ENCODE measurements at places on chromosomes 7 and 10.

DNA sequence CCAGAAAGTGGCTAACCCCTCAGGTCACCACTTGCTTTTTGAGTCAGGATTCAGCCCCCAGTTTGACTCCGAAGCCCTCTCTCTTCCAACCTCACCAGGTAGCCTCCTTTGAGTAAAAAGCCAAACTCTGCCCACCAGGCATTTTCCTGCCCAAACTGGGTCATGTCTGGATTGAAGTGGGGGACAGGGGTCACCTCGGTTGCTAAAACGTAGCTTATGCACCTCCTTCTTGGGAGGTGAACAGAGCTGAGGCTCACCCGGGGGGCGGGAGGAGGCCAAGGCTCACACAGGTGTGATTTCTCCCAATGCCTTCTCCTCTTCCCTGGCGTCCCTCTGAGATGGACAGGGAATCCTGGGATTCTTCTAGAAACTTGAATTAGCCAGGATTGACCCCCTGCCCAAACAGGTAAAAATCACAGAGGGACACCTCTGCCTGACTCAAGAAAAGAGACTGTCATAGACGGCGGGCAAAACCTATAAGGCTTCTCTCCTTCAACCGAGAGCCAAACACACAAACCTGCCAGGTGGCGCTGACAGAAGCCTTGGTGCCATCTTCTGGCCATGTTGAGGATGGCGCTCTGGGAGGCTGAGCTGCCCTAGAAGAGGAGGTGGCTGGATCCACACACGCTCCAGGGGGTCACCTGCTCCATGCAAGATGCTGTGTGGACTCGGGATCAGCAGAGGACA lies 51.6 kb downstream of the PRLHR start:
- DNase-seq, result peak; percentile 70

- no peak for DNase-seq
These were observed 6.2 kb upstream of the PIK3CG start for GRCh38 chr7:106858618-106859532.

DNA sequence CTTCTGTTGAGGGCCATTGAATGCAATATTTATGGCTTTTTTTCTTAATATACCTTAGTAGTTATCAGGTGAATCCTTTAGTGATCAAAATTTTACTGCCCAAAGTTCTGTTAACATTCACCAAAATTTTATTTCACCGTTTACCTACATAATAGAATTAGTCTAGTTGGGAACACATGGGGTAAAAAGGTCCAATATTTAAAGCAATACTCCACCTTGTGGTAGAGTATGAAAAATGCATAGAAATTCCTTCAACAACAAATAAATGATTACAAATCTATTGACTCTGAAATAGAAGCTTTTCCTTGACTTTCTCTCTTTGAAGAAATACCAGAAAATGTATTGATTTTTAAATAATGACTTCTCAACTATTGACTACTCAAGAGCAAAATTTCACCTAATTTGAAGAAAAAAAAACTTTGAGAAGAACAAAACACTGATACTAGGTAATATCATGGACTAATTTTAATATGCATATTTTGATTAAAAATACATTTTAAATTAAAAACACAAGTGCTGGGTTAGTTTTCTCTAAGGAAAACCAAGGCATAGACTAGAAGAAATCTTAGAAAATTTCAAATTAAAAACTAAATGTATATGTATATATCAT lies 43.3 kb downstream of the POLR1F start:
- no peak for DNase-seq

GRCh38 chr7:19709249-19709578 lies 377 bp upstream of the POLR1F start:
- DNase-seq, result no peak

DNA sequence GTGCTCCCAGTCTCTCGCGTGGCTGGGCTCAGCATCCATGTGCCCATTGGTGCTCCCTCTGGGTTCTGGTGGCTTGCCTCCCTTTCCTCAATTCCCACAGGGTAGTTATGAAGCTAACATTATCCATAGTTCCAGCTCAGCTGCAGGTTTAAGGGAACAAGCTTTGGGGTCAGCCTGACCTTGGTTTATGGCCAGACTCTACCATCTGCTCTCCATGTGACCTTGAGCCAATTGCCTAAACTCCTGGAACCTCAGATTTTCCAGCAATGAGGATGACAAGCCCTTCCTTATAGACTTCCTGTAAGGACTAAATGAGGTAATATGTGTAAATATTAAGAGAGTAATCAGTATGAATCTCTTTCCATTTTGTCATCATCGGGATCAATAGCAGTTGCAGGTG lies 10.1 kb upstream of the SLC29A3 start:
- no peak for DNase-seq

DNA sequence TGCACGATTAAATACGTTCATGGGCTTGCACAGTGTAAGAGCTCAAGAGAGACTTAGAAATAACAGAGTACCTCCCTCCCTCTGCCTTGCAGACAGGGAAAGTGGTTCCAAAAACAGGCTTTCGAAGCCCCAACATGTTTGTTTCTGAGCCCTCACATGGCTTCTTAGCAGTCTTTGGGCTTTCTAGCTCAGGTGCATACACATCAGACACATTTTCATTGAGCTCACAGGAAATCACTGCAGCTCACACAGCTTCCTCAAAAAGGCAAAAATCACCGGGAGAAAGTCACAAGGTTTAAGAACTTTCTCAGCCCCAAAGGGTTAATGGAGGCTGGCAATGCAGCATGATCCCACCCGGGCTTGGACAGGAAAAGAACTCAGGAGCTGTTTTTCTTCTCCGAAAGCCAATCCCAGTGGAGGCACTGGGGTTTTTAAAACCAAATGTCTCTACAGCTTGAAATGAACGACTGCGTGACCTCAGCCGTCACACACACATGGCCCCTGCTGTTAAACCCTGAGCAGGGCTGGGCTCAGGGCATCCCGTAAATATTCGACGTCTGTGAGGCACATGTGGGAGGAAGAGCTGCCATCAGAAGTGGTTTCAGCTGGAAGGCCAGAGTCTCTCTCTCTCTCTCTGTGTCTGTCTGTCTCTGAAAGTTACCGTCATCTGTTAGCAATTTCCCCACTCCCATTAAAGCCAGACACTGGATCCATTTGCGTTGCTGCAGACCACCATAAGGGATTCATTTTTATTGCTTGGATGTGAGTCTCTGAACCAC lies 69.7 kb downstream of the CALML3 start:
- DNase-seq, result no peak

GRCh38 chr7:37212051-37212450 lies 236.6 kb downstream of the ELMO1 start:
- no peak for DNase-seq

DNA sequence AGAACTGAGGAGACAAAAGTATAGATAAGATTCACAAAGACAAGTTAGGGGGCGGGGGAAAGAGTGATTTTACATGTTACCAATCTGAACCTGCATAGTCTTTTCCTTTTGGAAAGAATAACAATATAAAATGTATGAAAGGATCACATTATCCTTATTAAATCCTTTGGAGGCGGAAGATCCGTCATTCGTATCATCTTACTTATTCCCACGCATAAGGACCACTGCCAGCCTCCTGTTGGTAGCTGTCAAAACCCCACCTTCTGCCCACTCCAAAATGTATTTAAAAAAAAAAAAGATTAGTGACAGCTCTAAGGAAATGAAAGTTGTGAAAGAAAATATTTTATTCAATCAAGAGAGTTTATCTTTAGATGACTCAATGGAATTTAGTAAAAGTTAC lies 821.0 kb upstream of the CELF2 start:
- no peak for DNase-seq

- no peak for DNase-seq
These were observed 99.0 kb upstream of the NMT2 start for GRCh38 chr10:15267496-15267895.

- no peak for DNase-seq
These were observed 48.7 kb downstream of the STK17A start for GRCh38 chr7:43631559-43631958.

DNA sequence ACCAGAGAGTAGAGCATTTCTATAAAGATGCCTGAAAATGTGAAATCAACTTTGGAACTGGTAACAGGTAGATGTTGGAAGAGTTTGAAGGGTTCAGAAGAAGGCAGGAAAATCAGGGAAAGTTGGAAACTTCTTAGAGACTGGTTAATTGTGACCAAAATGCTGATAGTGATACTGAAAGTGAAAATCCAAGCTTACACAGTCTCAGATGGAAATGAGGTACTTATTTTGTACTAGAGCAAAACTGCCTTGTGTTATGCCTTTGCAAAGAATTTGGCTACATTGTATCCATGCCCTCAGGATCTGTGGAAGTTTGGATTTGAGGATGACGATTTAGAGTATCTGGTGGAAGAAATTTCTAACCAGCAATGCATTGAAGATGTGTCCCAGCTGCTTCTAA lies 430.6 kb upstream of the KCND2 start:
- no peak for DNase-seq

- DNase-seq, result no peak
These were observed at the start of gene PPP1R17 for GRCh38 chr7:31687024-31687748. TSS of gene PPP1R17 (plus strand) at chr7:31687215. CDS start at chr7:31692442, 5,227 bp downstream.

DNA sequence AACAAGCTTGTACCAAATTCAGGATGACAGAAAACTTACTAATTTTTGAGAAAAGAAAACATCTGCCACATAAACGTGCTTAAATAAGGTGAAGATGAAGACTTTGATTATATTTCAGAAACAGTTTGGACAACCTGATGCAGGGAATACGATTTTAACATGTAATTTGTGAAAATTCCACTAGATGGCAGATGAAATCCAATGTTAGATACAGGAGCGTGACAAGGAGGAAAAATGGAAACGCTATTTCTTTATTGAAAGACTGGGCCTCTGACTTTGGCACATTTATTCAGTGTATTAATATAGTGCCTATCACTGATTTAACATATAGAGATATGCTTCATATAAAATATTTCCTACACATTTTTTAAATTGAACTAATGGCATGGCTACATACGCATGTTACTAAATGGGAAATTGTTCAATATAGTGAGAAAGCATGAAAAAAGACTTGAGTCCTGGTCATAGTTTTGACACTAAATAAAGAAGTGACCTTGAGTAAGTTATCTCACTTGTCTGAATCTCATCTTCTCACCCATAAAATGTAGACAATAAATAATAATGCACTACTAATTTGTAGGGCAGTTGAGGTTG lies 60.7 kb downstream of the CD36 start:
- no peak for DNase-seq

DNA sequence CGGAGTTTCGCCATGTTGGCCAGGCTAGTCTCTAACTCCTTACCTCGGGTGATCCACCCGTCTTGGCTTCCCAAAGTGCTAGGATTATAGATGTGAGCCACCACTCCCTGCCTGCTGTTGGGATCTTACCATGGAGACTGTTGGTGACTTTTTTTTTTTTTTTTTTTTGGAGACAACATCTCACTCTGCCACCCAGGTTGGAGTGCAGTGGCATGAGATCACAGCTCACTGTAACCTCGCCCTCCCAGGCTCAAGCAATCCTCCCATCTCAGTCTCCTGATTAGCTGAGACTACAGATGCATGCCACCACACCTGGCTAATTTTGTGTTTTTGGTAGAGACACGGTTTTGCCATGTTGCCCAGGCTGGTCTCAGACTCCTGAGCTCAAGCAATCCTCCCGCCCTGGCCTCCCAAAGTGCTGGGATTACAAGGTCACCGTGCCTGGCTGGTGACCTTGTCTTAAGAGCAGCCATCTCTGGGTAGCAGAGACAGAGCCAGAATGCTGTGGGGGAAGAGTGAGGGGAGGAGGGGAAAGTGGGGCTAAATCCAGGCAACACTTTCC lies 25.7 kb upstream of the ASCC1 start:
- DNase-seq, result no peak

DNA sequence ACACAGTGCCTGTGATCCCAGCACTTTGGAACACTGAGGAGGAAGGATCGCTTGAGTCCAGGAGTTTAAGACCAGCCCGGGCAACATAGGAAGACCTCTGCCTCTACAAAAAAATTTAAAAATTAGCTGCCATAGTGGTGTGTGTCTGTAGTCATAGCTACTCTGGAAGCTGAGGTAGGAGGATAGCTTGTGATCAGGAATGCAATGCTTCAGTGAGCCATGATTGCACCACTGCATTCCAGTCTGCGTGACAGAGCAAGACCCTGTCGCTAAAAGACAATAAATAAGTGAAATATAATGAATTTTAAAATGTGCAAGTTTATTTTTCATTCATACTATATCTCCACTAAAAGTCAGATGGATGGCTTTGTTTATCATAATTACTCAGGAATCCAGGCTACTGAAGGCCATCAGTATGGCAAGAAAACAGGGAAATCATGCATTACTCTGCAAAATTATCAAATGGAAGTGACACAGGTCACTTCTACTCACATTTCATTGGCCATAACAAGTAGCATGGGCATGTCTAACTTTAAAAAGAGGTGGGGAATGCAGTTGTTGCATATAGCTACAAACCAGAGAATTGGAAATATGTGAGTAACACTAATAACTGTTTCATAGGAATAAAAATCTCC lies 32.9 kb upstream of the FAM3C start:
- no peak for DNase-seq

GRCh38 chr7:49187543-49188268 lies 263.4 kb downstream of the CDC14C start:
- no peak for DNase-seq

DNA sequence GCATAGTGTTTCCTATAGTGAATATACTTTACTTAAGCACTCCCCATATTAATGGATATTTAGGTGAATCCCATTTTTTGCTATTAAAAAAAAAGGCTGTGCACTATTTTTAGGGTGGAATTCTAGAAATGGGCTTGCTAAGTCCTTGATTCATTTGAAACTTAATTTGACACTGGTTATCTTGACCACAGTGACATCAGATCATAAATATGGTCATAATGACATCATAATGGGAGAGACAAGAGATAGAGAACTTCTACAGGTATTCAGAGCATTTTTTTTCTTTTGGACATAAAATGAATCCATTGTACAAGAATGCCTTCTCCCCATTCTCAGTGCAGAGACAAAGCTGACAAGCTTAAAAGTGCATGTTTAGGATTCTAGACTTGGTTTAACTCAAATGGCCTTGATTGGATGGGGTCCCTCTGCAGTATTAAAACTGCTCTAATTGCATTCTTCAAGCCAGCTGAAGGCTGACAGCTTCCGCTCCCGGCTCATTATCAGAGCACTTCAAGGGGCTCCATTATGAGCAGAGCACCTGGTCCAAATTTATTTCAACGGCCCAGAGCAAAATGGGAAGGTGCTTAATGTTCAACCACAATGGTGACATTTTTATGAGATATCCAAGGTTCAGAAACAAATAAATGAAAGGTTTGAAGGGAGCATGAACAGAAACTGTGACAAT lies 104.8 kb downstream of the JAZF1 start:
- no peak for DNase-seq

GRCh38 chr10:33306701-33307519 lies 27.6 kb downstream of the NRP1 start:
- no peak for DNase-seq

DNA sequence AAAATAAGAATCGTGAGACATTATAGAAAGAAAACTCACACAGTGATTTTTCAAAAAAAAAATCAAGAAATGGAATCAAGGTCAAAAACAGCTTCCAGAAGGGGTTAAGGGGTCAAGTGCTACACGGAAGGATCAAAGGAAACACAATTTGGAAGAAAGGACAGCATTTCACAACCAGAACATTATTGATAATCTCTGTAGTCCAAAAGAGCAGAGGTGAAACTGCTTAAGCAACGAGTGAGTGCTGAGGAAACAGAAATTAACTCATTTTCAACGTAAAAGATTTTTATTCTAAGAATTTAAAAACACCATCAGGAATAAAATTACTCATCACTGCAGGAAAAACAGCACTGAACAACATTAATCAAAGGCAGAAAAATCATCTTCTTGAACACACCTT lies 23.5 kb downstream of the MINDY3 start:
- no peak for DNase-seq

Data from activated naive CD4-positive, alpha-beta T cell treated with anti-CD3 and anti-CD28 coated beads for 36 hours (primary cell).